NCI-H460 (cell line): ENCODE measurements at places on chromosomes 2 and 18. TPM values are rescaled to one million over a fixed set of nuclear protein-coding genes. Genes with fewer than 3 reads are reported as not detected.

SERPINB11 gene
- total RNA-seq = 107 and 126 TPM in 2 replicates

DSG1 gene
- total RNA-seq = 0.02 TPM in 1 of 2 replicates, not detected in the other

DNA sequence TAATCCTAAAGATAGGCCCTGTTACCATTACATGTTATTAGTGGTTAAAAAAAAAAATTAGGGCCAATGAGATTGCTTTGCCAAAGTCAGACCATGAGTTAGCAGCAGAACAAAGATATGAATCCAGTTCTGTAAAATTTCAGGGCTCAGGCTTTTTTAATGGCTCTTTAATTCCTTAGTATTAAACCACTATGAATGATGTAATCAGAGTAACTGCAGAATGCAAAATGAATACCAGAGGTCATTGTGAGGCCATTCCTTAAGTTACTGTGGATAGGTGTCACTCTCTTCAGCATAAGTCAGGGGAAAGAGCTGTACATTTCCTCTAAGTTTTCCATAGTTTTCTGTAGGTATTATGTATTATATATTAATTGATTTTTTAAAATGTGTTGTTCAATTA lies 42.2 kb upstream of the TBR1 start:
- DNase-seq = peak; percentile 40

DNA sequence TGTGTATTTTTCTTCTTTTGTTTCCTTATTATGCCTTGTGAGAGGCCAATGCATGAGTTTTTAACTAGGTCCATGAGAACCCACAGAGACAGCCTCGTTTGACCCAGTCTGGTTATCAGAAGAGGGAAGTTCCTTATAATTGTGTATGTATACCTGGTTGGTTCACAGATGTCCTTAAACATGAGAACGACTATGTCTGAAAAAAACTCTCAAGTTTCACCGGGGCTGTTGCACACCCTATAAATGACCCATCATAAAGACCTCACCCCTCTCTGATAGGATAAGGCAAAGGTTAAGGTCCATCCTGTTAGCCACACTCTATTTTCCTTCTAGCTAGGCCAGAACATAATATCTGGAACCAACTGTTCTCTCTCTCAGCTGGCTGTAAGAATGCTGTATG lies 42.7 kb upstream of the MSH2 start:
- DNase-seq = no peak

DNA sequence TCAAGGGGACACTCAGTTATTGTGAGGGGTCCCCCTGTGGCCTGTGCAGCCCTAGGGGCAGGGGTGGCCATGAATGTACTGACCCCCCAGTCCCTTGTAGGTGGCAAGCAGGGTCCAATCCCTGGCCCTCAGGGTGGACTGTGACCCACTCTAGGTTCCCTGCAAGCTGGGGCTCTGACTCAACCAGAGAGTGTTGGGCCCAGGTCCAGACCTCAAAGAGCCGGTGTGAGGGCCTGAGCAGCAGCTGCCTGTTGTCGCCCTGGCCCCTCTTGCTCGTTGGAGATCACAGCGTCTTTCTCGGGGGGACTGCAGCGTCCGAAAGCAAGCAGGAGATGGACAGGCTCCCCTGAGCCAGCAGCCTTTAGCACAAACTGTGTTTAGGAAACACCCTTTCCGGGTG lies 66.8 kb upstream of the ATG16L1 start:
- DNase-seq = no peak

- DNase-seq = no peak
These were observed 472.1 kb downstream of the CDH2 start for GRCh38 chr18:27704736-27705361.
